ENCODE measurements at places on chromosomes 12 and 14.

GRCh38 chr14:101475456-101476257, 85.6 kb upstream of the DIO3 start:
- DNase-seq: no peak

GRCh38 chr12:108638141-108638827, 4.6 kb upstream of the SELPLG start:
- DNase-seq: no peak

DNA sequence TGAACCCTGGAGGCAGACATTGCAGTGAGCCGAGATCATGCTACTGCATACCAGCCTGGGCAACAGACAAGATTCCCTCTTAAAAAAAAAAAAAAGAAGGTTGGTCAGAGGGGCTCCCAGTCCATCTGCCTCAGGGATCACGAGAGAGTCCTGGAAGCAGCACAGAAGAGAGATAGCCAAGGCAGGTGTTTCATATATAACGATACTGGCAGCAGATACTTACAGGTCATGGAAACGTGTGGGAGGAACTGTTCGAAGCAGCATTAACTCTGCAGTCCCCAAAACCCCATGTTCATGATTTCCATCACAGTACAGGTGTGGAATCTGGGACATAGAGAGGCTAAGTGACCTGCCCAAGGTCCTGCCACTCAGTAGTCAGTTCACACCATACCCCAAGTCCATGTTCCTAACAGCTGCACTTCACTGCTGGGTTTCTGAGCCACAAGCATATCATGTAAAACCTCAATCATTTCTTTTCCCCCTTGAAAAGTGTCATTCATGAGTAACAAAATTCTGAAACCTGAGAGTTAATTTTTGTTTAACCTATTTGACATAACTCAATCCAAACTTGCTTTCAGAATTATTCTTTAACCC, 16.7 kb downstream of the CDK2AP1 start:
- no peak for DNase-seq

- no peak for DNase-seq
Measured at GRCh38 chr12:129483111-129483893, 420.5 kb downstream of the TMEM132D start.
